Stimulated activated effector memory CD8-positive, alpha-beta T cell treated with anti-CD3 and anti-CD28 coated beads, Interleukin-12 subunit alpha, Interleukin-12 subunit beta, amount 100 ng/mL, for 72 hours (primary cell): ENCODE measurements at places on chromosomes 6 and 20.

DNA sequence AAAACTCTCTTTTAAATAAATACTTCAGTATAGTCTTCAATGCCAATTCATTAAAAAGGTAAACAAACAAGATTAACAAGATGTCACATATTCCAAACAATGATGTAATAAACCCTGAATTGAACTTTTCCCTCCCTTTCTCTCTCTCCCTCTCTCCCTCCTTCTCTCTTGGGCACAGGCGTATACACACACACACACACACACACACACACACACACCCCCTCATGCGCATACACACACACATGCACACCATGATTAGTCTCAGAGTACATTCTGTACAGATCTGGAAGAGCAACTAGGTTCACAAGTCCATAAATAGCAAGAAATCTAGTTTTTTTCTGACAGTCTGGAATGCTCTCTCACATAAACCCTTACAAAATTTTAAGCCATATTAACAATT, 128.3 kb downstream of the DST start:
- DNase-seq = no peak

DNA sequence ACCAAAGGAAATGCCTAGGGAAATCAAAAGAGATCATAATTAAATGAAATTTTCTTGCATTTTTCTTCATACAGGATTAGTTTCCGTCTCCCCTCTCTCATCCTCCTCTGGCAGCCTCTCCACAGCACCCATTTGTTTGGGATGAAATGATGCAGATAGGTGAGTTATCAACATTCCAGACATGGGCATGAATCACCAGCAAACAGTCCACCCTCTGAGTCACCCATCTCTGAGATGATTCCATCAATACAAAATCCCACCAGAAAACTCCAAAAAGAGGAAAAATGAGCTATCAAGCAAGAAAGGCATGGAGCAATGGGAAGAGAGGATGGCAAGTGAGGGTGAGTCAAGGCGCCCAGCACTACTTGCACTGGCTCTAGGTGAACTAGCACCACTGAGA, 11.4 kb downstream of the MC3R start:
- DNase-seq = no peak

DNA sequence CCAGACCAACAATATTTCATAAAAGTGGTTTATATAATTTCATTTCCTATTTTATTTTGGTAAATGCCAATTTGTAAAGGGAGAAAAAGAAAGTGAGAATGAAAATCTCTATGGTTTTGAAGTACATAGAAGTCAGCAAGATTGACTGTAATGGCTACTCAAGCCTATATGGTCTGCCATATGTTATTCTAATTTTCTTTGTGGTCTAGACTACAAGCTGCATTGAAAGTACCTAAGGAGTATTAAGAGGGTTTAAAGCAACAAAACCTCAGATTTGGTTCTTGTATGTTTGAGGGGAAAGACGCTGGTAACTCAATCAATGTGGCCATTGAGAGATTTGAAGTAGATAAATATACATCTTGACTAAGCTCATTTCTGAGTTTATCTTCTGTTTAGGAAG, 193.5 kb upstream of the EYA4 start:
- no peak for DNase-seq

GRCh38 chr20:3405696-3406358, 1.6 kb downstream of the DNAAF9 start:
- DNase-seq = no peak
